ENCODE measurements at places on chromosomes 5 and 9.

DNA sequence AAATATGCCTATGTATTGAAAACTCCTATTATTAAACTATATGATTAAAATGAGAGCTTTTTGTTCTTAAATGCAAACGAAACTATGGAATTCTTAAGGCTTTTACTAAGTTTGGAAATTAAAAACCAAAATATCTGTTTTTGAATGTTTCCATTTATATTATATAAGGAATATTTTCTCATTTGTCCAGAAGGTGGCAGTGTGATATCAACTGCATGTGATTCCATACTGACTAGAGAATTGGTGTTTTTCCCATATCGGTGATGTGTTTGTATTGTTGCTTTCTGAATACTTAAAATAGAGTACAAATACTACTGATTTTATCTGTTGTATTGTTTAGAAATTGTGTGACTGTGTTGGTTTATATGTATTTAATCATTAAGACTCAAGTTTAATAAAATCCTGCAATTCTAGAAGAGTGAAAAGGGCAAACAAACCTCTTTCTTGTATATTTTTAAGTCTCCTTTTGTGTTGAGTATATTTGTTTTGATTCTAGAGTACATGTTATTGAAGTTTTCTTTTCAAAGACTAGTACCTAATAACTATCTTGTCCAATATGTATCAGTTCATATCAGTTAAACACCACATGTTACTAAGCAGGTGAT is 320.8 kb downstream of the CCDC171 start:
- DNase-seq, result no peak

DNA sequence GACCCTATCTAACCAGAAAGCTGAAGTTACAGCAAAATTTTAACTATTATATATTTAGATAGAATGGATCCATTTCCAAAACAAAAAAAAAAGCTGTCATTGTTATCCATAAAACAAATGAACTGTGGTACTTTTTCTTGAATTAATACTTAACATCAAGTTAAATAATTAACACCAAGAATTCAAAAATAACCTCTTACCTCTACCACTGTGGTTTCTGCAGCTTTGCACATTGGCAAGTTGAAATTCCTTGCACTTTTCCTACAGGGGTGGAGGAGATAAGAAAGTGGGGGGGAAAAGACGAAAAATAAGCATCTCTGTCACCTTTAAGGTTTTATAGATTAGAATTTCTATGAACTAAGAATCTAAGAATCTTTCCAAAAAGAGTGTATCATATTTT is 30.0 kb downstream of the OXCT1 start:
- DNase-seq, result no peak

- no peak for DNase-seq
These were observed 180.6 kb downstream of the MACROH2A1 start for GRCh38 chr5:135218486-135218755.

GRCh38 chr5:122713041-122713440 is 61.8 kb upstream of the SNX2 start:
- DNase-seq, result no peak

DNA sequence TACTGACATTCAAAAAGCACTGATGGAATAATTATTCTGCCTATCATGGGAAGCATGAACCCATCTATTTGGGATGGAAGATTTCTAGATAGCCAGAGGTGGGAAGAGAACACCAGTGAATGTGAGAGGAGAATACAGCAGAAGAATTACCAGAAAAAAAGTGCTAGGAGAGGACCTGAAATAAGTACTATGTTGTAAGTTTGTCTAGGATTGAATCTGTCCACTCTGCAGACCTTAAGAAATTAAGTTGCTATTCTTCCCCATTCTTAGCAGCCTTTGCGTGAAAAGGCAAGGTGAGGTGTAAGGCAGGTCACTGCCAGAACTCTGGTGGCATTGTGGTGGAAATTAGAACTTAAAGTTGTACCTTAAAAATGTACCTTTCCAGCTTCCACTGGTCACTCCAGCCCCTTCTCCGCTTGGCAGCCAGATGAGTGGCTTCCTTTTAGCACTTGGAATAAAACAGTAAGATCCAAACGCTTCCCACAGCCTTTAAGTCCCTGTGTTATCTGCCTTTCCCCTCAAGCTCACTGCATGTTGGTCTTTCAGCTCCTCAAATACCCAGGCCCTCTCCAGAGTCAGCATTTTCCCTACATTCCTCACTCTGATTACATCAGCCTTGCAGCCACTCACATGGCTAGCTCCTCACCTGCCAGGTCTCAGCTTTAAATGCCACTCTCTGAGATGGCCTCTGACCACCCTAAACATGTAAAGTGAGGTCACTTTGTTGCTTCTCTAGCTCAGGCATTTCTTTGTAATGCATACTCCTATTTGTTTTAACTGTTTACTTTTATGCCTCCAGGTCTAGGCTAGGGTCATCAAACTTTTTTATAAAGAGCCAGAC is 253.0 kb downstream of the EPB41L4A start:
- no peak for DNase-seq

GRCh38 chr5:150593593-150593992 is 46.9 kb upstream of the SYNPO start:
- no peak for DNase-seq

GRCh38 chr5:150542933-150543445 is 35.1 kb downstream of the NDST1 start:
- no peak for DNase-seq

DNA sequence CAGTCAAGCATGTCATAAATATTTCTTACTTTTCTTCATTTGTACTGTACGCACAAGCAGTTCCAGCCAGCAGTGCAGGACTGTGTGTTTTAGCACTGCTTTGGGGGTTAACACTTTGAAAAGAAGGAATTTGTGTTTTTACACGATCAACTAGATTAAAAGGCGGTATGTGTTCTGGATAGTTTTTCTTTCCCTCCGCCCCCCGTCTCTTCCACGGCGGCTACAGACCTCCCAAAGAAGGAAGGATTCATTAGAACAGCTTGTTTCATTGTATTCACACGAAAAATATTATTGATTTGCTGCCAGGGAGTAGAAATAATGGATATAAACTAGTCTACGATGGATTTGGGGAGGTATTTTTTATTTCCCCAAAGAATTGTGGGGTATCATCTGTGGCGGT is 336.8 kb upstream of the RFX3 start:
- no peak for DNase-seq

DNA sequence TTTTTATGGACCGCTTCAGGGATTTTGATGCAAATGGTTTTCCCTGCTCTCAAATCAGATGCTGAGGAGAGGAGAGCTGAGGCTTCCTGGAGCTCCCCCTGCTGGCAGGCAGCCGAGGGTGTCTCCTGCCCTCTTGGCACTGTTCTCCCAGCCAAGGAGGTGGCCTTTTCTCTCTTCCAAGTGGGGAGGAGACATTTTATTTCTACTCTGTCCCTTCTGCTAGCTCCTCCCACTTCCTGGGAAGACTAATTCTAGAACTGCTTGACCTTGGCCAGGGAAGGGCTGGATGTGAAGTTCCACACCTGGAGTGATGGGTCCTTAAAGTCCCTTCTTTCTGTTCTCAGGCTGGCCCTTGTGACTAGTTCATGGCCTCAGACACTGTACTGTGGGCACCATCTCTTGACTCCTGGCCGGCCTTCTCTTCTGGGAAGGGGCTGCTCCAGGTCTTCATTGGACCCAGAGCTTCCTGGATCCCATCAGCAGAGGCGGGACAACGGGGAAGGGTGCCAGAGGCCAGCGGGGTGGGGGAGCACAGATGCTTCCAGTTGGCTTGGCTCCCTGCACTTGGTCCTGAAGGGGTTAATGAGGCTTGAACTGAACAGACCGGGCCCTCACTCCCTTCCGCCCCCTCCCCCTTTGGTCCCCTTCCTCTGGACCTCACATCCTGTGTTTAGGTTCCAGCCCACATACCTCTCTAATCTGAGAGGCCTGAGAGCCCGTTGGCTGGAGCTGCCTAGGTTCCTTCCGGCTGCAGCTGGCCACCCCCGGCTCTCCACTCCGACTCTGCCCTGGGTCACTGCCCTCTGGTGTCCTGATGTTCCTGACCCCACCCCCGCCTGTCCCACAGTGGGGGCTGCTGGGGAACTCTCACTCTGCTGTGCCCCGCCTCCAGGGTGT is 32.1 kb downstream of the PTPA start:
- DNase-seq, result peak; percentile 56

- no peak for DNase-seq
These were observed 184.0 kb downstream of the ACTL7B start for GRCh38 chr9:108671794-108672193.

DNA sequence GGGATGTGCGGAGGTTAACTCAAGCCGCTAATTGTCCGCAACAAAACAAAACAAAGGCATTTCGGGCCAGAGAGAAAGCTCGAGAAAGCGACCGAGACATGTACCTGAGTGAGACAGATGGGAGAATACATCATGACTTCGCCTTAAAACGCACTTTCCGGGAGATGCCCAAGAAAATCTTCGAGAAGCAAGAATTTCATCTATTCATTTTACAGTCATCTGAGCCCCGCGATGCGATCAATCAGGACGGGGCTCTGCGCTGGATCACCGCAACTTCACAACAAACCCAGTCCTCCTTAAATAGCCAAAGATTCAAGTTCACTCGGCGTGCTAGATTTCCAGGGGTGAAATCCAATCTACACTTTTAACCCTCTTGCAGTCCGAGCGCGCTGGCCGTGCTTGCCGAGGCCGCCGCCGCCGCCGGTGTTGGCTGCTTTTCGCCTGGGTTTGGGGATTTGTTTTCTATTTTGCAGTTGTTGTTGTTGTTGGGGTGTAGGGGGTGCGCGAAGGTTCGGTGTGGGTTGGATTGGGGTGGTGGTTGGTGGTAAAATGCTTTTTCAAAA is 482 bp downstream of the NFIB start:
- DNase-seq, result no peak

DNA sequence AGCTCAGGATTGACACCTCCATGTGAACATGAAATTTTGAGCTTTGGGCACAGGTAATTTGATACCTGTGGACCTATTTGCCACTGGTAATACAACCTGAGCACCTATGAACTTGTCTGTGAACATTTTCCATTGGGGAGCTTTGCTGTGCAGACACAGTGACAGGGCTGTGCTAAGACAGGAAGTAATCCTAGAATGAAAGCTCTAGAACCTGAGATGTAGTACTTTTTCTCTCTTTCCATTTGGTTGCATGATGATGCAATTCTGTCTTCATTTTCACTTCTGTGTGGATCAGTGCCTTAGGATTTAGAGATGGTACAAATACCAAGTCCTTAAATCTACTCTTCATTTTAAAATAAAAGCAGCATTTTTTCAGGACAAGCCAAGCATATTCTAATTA is 216.9 kb downstream of the NR3C1 start:
- no peak for DNase-seq

DNA sequence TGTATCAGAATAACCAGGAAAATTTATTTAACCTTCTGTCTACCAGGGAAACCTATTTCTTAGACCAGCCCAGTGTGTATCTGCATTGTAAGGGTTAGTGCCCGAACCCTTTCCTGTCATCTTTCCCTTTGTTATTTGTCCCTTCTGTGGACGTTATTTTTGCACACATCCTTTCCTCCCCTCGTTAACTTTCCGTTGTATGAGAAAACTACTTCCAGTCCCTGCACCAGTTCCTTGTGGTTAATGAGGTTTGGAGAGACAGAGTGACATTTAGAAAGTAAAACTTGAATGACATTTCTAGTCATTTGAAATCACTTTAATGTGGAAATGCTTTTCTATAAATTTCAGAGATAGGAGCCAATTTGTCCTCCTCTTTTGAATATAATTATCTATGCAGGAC is 4.3 kb upstream of the IFNB1 start:
- DNase-seq, result no peak

DNA sequence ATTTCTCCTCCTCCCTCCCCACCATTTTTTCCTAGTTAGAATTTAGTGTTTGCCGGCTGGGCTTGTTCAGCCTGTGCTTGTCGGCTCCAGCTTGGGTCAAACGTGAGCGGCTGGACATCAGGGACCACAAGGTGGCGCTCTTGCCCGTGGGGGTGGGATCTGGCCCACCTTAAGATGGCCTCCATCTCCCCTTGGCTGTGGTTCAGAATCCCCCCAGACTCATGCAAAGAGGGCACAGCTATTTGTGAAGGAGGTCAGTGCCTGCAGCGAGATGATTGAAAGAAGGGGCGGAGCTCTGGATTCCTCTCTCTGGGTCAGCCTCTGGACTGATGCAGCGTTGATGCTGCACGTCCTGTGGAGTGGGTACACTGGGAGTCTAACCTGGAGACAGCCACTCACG is 283.3 kb upstream of the TUT7 start:
- no peak for DNase-seq

GRCh38 chr5:538801-539468 is 14.7 kb upstream of the SLC9A3 start:
- no peak for DNase-seq

GRCh38 chr5:96741106-96741505 is 66.6 kb downstream of the ERAP1 start:
- DNase-seq, result no peak

DNA sequence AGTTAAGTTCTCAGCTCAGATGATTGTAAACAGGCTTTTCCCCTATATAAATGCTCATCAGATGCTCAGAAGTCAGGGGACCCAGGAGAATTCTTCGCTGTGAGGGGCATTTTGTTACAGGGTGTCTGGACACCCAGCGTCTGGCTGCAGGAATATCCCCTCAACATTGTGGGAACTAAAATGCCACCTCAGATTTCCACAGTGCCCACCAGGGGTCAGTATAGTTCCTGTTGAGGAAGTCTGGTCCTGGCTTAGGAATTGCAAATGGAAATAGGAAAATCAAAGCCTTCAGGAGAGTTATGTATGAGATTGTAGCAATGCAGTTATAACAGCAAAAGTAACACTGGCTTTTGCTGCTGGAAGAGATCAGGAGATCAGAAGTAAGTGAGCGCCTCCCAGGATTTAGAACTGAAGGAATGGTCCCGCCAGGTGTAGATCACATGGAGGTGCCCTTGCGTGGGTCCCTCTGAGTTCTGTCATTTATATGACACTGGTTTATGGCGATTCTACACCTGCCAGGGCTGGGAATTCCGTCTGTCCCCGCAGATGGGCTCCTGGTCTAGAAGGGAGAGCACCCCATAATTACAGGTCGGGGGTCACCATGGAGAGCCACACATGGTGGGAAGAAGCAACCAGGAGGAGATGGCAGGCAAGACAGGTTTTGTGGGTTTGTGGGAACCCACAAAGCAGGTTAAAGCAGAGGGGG is 47.1 kb upstream of the CTSL start:
- no peak for DNase-seq

DNA sequence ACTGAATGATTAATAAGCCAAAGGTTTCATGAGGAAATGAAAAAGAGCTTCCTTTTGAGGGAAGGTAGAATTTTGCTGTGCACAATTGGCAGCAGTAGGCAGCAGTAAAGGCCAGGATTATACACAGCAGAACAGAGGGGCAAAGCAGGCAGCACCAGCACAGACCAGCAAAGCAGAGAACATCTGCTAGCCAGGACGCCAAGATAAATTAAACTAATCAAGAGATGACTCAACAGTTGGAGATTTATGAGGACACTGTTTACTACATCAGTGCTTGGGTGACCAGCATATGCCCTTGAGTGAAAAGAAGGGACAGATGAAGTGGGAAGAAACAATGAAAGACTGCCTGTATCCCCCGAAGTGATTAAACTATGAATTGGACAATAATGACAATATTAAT is 871.4 kb upstream of the CDH10 start:
- no peak for DNase-seq

DNA sequence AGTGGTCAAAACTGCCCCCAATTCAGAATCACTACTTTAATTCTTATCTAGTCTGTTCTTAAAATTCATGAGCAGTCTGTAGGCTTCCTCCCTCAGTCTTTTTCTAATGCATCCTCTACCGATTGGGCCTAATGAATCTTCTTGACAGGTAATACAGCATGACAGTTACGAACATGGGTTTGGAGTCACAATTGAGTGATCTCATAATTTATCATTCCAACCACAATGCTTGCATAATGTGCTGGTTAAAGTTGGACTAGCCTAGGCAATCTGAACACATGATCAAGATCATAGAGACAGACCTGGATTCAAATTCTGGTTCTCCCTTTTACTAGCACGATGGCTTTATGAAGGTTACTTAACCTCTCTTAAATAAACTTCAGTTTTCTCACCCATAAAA is 33.1 kb upstream of the SETD9 start:
- no peak for DNase-seq

Data from activated T-helper 1 cell treated with anti-CD3 and anti-CD28 coated beads, Interleukin-2, amount 50 U/mL, for 16 hours (primary cell).